Head of caudate nucleus (tissue), 42 donors: ENCODE measurements at places on chromosomes 1 and 21.

DNA sequence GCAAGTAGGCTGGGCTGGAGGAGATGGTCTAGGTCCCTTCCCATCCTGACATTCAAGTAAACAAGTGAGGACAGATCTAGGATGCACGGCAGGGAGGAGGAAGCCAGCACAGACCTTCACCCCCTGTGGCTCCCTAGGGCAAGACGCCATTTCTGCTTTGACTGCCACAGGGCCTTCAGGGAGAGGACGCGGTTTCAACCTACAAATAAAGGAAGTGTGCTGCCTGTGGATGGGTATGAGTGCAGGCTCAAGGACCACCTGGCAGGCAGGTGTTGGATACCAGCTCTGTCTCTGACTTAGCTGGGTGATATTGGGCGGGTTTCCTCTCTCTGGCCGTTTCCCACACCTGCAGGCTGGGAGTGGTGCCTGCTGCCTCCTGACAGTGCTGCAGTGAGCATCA, 16.2 kb downstream of the SLC2A1 start:
- DNase-seq: no peak

DNA sequence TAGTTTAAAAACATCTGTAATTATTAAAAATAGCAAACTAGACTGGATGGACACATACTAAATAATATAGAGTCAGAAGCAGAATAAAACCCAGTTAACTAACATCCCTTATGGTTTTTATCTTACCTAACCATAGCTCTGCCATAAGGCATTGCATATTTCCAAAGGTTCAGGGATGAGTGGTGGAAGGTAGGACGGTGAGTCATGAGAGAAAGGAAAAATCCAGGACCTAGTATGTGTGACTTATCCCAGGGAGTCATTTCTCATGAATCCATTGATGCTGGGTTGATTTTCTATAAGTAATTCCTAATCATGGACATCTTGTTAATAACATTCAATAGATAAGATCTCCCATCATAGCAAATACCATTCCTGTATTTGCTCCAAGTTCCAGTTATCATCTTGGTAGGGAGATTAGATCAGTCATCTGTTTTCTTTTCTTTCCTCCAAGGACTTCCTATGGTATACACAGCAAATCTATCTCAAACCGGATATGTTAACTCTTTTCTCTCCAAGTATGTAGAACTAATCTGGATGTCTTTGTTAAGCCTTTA, 490.7 kb upstream of the B3GALT2 start:
- DNase-seq: no peak

GRCh38 chr1:100353988-100354387, 1.7 kb downstream of the CDC14A start:
- no peak for DNase-seq

DNA sequence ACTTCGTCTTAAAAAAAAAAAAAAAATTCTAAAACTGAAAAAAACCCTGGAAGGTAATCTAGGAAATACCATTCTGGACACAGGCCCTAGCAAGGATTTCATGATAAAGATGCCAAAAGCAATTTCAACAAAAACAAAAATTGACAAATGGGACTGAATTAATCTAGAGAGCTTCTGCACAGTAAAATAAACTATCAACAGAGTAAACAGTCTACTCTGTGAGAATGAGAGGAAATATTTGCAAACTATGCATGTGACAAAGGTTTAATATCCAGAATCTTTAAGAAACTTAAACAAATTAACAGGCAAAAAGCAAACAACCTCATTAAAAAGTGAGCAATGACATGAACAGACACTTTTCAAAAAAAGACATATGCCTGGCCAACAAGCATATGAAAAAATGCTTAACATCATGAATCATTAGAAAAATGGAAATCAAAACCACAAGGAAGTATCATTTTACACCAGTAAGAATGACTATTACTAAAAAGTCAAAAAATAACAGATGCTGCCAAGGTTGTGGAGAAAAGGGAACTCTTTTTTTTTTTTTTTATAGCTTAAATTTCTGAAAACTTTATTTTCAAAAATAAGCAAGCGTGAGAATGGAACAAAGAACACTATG, 29.4 kb upstream of the RNPC3 start:
- DNase-seq: no peak

DNA sequence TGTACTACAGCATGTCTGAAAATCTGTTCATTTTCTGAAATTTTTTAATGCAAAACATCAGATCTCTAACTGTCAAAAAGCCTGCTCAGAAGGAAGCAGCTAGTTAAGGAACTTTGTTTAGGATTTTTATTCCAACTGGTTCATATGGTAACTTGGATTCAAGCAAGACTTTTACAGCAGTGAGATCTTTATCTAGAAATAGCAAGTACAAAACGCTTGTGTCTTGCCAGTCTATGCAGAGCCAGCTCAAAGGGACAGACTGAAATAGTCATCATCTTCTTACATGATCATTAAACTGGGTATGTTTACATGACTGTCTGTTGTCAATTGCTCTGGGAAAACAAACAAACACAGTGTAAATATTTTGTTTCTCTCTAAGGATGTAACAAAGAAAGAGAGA, 37.6 kb downstream of the DDAH1 start:
- no peak for DNase-seq

DNA sequence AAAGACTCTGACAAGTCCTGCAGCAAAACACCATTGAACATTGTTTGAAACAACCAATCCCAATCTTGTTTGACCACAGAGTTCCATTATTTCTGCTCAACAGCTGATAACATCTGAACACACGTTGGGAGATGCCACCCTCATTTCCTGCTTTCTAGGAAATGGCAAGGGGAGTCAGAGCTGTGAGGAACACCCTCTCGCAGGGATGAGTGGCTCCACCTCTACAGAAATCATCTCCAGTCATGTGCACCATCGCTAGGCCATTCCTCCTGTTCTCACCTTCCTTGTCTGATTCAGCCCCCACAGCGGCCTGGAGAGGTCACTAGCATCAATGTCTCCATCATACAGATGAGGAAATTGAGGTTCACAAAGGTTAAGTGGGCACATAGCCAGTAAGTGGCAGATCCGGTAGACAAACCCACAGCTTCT, 22.4 kb upstream of the RUNX3 start:
- DNase-seq: no peak

- no peak for DNase-seq
Observed at GRCh38 chr1:119324198-119324597, 44.4 kb upstream of the HAO2 start.

- DNase-seq: no peak
Observed at GRCh38 chr21:15222707-15223106, 157.9 kb upstream of the NRIP1 start.

- DNase-seq: no peak
Observed at GRCh38 chr1:1347026-1347595, 2.1 kb downstream of the DVL1 start.

- DNase-seq: no peak
Observed at GRCh38 chr1:179853102-179853501, 24.5 kb downstream of the TOR1AIP2 start.

DNA sequence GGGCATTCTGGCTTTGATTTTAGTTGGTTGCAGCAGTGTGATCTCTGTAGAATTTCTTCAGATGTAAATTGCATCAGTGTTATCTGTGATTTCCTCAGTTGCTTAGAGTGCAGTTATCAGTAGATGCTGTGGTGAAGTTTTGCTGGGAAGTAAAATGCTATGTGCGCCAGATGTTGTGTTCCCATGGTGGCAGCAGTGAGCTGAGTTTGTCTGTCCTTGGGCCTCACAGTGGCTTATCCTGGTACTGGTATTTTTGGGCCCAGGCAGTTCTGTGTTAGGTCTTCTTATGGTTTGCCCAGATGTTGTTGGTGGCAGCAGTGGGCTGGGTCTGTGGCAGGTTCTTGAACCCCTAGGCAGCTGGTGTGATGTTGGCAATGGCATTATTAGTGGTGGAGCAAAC, 1242.1 kb downstream of the PLA2G4A start:
- DNase-seq: no peak
